GM23248 (cell line): ENCODE measurements at places on chromosomes 2 and 18.

- H3K27ac ChIP-seq: no peak overlapping the region
- H3K36me3 ChIP-seq: no peaks in the 10 kb centered on the region
- H3K4me3 ChIP-seq: no peak overlapping the region
- no peaks in the 10 kb centered on the region for H3K4me1 ChIP-seq
- no peak for DNase-seq
Measured at GRCh38 chr2:222358876-222359275, 60.1 kb upstream of the PAX3 start.

GRCh38 chr2:200861617-200862155 is 2.8 kb downstream of the CLK1 start:
- DNase-seq: peak; percentile 25
- peaks cover 44% of the 10 kb centered on the region for H3K36me3 ChIP-seq
- H3K27me3 ChIP-seq: no peaks in the 10 kb centered on the region
- peak overlapping the region; percentile 98 for H3K4me3 ChIP-seq
- H3K27ac ChIP-seq: peak overlapping the region; percentile 99

GRCh38 chr2:43465234-43465633 is 130.6 kb downstream of the THADA start:
- H3K27ac ChIP-seq: no peak overlapping the region
- H3K36me3 ChIP-seq: no peaks in the 10 kb centered on the region
- no peaks in the 10 kb centered on the region for H3K27me3 ChIP-seq

DNA sequence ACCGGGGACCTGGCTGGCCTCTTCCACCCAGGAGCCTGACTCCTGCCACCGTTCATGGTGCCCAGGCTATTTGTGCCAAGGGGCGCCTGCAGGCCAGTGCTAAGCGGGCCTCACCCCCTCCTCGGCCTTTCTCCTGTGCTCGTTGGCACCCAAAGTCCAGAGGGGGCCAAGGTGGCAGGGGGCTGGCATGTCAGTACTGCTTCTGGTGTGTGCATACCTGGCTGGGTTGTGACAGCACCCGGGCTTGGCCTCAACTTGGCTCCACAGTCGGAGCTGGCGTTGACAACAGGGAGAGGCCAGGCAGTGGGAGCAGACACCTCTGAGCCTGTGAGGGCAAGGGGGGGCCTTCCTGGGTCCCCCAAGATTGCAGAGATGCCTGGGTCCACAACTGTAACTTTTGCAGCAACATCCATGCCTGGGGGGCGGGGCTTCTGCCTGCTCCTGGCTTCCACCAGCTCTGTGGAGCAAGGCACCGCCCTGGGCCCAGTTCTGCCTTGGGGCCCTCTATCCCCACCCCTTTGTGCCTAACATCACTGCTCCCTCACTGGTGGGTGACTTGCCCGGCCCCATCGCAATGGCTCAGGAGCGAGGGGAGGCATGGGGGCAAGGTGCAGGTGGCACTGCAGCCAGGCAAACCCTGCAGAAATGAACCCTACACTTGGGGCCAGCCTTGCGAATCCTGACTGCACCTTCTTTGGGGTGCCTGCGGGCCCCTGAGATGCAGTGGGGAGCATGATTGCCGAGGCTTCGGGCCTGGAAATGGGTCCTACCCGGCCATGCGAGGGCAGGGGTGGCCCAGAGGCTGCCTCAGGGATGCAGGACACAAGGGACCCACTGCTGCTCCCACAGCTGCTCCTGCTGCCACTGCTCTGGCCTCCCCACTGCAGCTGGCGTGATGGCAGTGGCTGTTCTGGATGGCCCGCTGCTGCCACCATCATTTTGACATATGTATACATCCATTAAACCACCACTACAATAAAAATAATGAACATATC is 35.9 kb downstream of the PTPN4 start:
- DNase-seq: no peak
- no peak overlapping the region for H3K4me3 ChIP-seq

GRCh38 chr2:237341872-237342271 is 72.1 kb downstream of the COL6A3 start:
- no peak overlapping the region for H3K4me3 ChIP-seq
- peaks cover 9% of the 10 kb centered on the region; the same call in 1 of the 2 replicates for H3K4me1 ChIP-seq
- H3K27me3 ChIP-seq: no peaks in the 10 kb centered on the region
- peaks cover 95% of the 10 kb centered on the region for H3K36me3 ChIP-seq
- H3K27ac ChIP-seq: peak overlapping the region; percentile 28; the same call in 1 of the 2 replicates

DNA sequence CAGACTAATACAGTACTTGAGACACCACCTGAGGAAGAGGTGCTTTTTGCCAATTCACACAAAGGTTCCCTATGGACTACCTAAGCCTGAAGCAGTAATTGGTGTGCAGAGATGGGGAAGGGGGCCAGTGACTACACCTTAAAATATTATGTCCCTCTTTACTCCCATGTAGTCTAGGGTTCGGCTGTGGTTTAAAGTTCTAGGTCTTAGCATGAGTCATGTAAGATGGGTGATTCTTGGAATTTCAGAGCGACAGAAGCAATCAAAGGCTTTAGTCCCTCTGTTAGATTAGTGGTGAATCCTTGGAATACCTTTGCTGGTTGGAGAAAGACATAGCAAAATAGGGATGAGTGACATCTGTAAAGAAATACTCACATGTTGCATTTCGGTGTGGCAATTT is 14.3 kb upstream of the CCDC85A start:
- H3K4me3 ChIP-seq: no peak overlapping the region
- H3K27ac ChIP-seq: no peak overlapping the region
- no peaks in the 10 kb centered on the region for H3K36me3 ChIP-seq
- DNase-seq: no peak
- H3K27me3 ChIP-seq: no peaks in the 10 kb centered on the region
- peaks cover 13% of the 10 kb centered on the region for H3K4me1 ChIP-seq

DNA sequence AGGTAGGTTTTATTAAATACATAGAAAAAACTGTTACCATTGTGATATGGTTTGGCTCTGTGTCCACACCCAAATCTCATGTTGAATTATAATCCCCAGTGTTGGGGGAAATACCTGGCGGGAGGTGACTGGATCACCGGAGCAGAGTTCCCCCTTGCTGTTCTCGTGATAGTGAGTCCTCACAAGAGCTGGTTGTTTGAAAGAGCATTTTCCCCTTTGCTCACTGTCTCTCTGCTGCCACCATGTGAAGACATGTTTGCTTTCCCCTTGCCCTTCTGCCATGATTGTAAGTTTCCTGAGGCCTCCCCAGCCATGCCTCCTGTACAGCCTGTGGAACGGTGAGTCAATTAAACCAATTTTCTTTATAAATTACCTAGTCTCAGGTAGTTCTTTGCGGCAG is 352.7 kb upstream of the SLC39A10 start:
- H3K4me3 ChIP-seq: no peak overlapping the region
- no peaks in the 10 kb centered on the region for H3K36me3 ChIP-seq
- DNase-seq: peak; percentile 7
- no peaks in the 10 kb centered on the region for H3K27me3 ChIP-seq
- H3K4me1 ChIP-seq: no peaks in the 10 kb centered on the region
